ENCODE measurements at places on chromosomes 2 and 18. TPM values are rescaled to one million over a fixed set of nuclear protein-coding genes. Genes with fewer than 3 reads are reported as not detected.

The AQP12A gene
- total RNA-seq, result not detected

The SLC30A3 gene
- total RNA-seq, result 2.1 TPM

The KHK gene
- 10.4 TPM for total RNA-seq

The REEP1 gene
- total RNA-seq, result 0.88 TPM

The RAB10 gene
- total RNA-seq, result 271 TPM

The OTOF gene
- total RNA-seq, result 0.10 TPM

The MALL gene
- total RNA-seq, result 142 TPM

The SPDYA gene
- total RNA-seq, result not detected

The SCYGR4 gene
- total RNA-seq, result not detected

The HOXD13 gene
- 0.27 TPM for total RNA-seq

The EGR4 gene
- 0.28 TPM for total RNA-seq

The NAT8 gene
- total RNA-seq, result not detected

The GLI2 gene
- 16.6 TPM for total RNA-seq

The LAMA1 gene
- 0.06 TPM for total RNA-seq

The LYG2 gene
- not detected for total RNA-seq

The PSMA8 gene
- total RNA-seq, result not detected

The EEF1B2 gene
- 1,032 TPM for total RNA-seq

The ASIC4 gene
- total RNA-seq, result 0.20 TPM

The CNTNAP5 gene
- not detected for total RNA-seq

The APOB gene
- total RNA-seq, result not detected

The SLC19A3 gene
- 2.9 TPM for total RNA-seq

The C2orf72 gene
- total RNA-seq, result 5.6 TPM

The CDK5R2 gene
- 3.9 TPM for total RNA-seq

The TSPYL6 gene
- not detected for total RNA-seq

The LRP2 gene
- total RNA-seq, result 0.06 TPM

The STAMBP gene
- total RNA-seq, result 49.3 TPM

All from A549 treated with Mapracorat at 1 μM for 4 hours (cell line).